ENCODE measurements at places on chromosomes 3 and 15. TPM values are rescaled to one million over a fixed set of nuclear protein-coding genes. Genes with fewer than 3 reads are reported as not detected.

DNA sequence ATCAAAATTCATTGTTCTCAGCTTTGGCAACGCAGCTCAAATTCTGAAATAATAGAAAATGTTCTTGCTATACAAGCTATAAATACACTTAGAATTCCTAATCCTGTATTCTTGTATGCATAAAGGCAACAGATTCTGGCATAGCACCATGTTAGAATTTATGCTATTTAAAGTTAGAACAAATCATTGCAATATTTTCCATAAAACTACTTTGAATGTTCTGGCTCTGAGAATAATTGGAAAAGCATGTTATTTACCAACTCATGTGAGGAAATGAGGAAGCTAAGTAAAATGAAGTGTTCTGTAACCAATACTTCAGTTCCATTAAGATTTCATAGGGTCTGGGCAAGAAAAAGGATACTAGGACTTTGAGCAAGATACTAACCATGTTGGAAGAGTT lies 888.9 kb downstream of the SQOR start:
- no peak for DNase-seq

- no peak for DNase-seq
Observed at GRCh38 chr15:85606738-85607137, 188.0 kb downstream of the KLHL25 start.

- DNase-seq: no peak
Observed at GRCh38 chr15:26087881-26088280, 224.8 kb upstream of the ATP10A start.

DNA sequence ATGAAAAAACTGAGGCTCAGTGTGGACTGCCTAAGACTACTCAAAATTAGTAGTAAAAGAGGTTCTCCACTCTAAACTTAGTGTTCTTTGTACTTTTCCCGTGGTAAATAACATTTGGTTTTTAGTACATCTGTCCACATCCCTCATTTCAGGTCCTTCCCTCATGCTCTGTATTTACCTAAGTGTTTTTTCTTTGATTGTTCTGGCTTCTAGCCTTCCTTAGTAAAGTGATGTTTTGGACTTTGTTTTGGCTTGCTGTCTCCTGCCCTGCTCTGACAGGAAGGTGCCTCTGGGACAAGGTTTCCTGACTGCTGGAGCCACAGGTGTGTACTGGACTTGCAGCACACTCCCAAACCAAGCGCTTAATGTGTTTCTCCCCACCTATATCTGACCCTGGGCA lies 29.9 kb upstream of the ALDH1A2 start:
- no peak for DNase-seq

Gene CNTN6
- 0.35 TPM for total RNA-seq

Gene HIGD2B
- 0.15 TPM for total RNA-seq

- DNase-seq: no peak
Observed at GRCh38 chr3:10299679-10300078, 6.9 kb upstream of the GHRL start.

DNA sequence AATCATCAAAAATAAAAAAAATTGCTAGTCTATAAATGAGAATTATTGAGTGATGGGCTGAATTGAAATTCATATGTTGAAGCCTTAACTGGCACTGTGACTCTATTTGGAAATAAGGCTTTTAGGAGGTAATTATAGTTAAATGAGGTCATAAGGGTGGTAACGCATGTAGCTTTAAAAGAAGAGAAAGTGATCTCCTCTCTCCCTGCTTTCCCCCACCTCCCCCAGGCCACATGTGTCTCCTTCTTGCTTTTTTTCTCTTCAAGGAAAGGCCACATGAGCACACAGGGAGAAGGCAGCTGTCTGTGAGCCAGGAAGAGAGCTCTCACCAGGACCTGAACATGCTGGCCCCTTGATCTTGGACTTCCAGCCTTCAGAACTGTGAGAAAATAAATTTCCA lies 48.2 kb upstream of the ARPP19 start:
- DNase-seq: no peak

- peak; percentile 74 for DNase-seq
Observed at GRCh38 chr3:45988804-45989203, 6.8 kb downstream of the FYCO1 start.

GRCh38 chr3:100810671-100811070 lies 101.4 kb downstream of the TFG start:
- no peak for DNase-seq

Gene RLBP1
- not detected for total RNA-seq

GRCh38 chr15:34682674-34683073 lies 72.1 kb downstream of the GJD2 start:
- DNase-seq: peak; percentile 82

Gene RPL14
- total RNA-seq: 347 TPM

DNA sequence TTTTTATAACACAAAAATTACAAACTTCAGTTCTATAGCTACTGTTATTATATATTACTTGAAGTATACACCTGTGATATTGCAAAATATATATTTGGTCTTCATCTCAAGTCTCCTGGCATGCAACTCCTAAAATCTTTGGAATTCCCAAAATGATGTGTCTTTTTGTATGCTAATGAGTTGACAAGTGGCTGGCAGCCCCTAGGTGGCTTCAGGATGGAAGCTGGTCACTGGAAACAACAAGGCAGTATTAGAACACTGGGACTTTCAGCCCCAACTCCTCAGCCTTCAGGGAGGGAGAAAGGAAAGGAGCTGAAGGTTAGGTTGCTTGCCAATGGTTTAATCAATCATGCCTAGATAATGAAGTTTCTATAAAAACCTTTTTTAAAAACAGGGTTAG lies 112.0 kb downstream of the SCAPER start:
- no peak for DNase-seq

Gene MGLL
- total RNA-seq: 106 TPM

DNA sequence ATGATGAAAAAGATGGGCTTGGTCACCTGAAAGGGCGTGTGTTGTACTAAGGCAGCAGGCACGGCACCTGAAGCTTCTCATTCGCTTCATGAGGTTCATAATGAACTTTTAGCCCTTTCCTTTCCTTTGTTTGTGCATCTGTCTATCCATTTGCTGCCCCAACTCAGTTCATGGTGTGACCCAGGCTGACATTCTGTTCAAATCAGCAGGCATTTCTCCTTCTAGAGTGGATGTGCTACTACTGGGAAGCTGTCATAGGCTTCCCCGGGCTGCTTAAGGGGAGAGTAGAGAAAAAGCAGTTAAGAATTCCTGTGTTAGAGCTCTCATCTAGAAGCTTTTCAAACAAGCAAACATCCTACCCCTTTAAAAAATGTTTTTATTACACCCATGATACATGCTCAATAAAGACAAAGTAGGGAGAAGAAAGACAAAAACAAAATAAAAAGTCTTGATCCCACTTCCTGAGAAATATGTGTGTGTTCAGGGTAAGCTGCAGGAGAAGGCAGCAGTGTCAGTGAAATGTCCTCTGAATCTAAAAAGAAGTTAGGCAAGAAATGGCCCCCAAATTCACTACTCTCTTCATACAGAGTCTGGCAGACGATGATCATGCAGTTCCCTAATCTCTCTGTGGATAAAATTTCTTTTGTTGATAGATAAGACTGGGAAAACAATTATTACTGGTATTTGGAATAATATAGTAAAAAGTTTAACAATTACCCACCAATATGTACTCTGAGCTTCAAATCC lies 136.9 kb upstream of the PFN2 start:
- no peak for DNase-seq

GRCh38 chr15:67189326-67190051 lies 65.0 kb downstream of the AAGAB start:
- no peak for DNase-seq

GRCh38 chr3:24493746-24494617 lies 668 bp downstream of the THRB start:
- DNase-seq: no peak

Gene CASR
- not detected for total RNA-seq

DNA sequence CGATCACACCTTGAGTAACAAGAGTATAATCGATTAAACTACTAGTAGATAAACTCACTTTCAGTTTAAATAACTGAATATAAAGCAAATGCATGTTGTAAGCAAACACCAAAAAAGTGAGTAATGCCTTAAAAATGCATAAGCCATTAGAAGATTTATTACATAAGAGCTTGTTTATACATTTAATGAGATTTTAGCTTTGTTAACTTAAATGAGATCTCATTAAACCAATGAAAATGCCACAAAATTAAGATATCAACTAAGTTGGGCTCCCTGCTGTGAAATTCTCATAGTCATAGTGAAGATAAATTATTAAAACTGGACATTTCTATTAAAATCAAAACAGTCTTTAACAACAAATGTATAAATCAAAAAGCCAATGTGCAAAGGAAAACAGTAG lies 701.2 kb downstream of the NLGN1 start:
- peak; percentile 3 for DNase-seq

- DNase-seq: no peak
Observed at GRCh38 chr3:39386318-39386717, 3.1 kb downstream of the SLC25A38 start.
